ENCODE measurements at places on chromosomes 11 and 22. TPM values are rescaled to one million over a fixed set of nuclear protein-coding genes. Genes with fewer than 3 reads are reported as not detected.

The OR51I2 gene
- total RNA-seq = not detected

The ALDH3B1 gene
- total RNA-seq = 60.8 TPM

DNA sequence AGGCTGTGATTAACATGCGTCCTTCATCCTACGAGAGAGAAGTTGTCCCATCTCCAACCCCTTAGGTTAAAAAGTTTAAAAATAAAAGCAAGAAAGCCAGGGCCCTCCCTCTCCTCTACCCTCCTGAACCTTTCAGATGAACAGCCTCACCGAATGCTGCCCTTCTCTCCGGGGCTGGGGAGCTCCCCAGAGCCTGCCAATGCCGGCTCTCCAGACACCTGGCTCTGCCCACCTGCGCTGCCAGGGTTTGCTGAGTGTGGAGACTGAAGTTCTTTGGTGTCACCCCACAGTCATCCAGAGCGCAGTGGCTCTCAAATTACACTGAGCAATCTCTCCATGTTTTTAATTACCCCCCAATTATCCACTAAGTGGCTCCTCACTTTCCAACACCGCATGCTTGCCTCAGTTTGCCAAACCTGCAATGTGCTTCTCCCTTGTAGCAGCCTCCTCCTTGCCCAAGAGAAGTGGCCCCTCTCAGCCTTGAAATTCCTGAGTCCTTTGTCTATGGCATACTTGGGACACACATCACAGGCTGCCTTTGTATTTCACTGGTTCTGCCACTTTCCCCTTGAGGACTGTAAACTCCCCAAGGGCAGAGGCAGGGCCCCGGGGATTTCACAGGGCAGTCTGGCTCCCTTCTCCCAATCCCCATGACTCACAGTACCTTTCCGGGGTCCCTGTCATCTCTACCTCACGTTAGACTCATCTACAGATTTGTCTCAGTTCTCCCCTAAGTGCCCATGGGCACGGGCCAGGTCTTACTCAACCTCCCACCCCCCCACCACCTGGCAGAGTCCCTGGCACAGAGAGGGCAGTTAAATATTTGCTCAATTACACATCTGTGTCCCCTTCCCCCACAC lies 2.0 kb downstream of the MYH9 start:
- no peak for DNase-seq

GRCh38 chr11:120940160-120940848 lies 83.6 kb upstream of the TBCEL start:
- no peak for DNase-seq

- DNase-seq = no peak
Observed at GRCh38 chr22:37340331-37341262, 58.3 kb downstream of the CYTH4 start.

- DNase-seq = no peak
Observed at GRCh38 chr11:65516135-65516968, 8.5 kb upstream of the SCYL1 start.
